Hematopoietic multipotent progenitor cell treated with erythropoietin and hydrocortisone succinate and interleukin-3 and kit ligand, for 6 days (in vitro differentiated cells): ENCODE measurements at places on chromosomes 16 and 17.
A peak's percentile ranks its signal among the peaks of the same experiment; 100 is the strongest.

GRCh38 chr16:9885876-9886275, 296.4 kb downstream of the GRIN2A start:
- DNase-seq = no peak

DNA sequence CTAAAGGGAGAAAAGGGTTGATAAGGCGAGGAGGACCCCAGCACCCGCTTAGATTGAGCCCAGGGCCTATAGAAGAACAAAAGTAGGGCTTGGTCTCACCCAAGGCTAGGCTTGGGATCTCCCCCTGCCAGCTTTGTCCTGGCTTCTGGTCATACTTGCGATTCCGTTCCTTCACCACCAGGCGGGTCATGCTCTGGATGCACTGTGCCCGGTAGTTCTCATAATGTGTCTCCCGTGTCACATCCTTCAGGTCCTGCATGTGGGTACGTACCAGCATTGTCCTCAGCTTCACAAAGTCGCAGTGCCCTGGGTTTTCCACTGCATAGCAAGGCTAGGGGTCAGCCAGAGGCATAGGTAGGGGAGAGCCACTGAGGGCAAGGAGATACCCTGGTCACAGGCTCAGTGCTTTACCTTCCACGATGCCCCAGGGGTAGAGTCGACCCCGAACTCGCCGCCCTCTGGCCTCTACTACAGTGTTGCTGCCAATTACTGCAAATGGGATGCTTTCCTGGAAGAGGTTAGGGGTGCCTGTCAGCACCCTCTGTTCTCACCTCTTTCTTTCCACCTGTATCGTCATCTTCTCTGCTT, 6.5 kb upstream of the MTMR4 start:
- DNase-seq = peak; percentile 74

GRCh38 chr16:68356249-68356918, 45.6 kb downstream of the PRMT7 start:
- DNase-seq = peak; percentile 80

GRCh38 chr17:34178092-34178491, 77.0 kb upstream of the CCL2 start:
- DNase-seq = no peak

- DNase-seq = peak; percentile 36
Measured at GRCh38 chr16:12113523-12114345, 137.2 kb downstream of the SNX29 start.

DNA sequence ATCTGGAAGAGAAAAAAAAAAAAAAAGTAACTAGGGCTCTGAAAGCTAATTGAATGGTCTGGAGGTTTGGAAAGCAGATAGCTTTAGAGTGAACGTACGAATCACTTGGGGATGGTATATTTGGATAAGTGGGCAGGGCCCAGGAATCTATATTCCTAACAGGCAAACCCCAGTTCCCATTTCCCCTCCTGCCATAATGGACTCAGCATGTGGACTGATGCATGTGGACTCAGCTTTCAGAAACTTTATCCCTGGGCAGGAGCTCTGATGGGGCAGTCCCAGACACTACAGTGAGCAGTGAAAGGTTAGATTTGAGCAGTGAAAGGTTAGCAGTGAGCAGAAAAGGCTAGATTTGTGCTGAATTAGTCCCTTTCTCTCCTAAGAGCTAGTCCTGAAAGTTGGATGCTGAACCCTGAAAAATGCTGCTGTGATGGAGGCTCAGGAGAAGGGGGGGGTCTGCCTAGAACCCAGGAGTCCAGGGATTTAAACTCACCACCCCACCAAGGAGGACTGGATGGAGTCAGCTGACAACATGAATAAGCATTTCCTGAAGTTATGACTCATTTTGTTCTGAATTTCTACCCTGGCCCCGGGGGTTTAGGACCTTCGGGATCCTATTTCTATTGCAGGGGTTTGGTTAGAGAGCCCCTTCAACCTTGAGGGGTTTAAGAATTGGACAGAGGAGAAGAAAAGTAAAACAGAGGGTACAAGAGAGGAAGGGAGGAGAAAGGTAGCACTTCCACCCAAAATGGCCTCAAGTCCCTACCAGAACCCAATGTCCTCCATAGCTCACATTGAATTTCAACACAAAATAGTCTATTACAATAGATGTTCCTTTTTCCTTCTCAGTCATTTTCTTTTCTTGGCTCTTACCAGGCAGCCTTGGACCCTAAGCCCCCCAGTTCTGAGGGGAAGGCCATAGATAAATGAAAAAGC, 10.3 kb upstream of the FZD2 start:
- no peak for DNase-seq

DNA sequence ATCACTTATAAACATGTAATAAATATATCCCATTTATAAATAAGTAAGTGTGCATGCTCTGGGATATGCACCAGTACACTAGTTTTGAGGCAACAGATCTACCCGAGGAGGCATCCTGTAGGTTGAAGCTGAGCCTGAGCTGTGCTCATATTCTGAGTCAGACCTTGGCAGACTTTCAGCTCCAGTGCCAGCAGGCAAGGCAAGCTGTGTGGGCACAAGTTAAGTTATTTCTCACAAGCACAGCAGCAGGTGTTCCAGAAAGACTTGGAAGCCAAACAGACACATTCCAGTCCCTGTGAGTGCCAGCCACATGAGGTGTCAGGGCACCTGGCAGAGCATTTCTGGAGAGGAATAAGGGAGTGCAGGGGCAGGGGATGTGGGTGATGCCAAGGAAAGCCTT, 1.3 kb upstream of the CLEC19A start:
- no peak for DNase-seq

DNA sequence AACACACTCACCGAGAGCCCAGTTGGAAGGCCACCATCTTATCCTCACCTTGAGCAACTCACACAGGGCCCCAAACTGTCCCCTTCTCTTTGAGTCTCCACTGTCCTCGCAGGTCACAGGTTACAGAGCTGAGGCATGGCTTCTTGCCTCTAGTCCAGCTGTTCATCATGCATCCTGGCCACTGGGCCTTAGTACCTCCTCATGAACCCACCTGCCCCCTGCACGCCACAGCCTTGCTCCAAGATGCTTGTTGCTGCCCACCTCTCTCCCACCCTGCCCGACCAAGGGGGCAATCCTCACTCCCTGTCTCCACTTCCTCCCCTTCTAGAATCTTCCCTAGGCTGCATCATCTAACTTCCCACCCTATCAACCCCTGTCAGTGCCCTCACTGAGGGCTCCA, 17.1 kb downstream of the CDH5 start:
- DNase-seq = no peak

DNA sequence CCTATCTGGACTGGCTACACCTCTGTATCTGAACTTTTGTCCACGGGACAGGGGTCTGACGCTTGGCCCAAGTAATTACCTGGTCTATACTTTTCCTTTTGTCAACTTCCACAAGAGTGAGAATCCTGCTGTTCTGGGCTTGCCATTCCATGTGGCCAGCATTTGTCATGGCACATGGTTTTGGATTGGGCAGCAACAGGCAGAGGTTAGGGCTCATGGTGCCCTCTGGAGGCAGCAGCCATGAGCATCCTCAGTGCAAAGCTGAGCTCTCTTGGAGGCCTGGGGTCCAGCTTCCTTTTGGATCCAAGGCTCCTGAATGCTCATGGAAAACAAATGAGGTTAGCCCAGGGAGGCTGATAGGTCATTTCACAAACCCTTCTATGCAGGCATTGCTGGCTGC, 7.5 kb upstream of the EDC4 start:
- peak; percentile 75 for DNase-seq

- DNase-seq = no peak
Measured at GRCh38 chr17:60557805-60558204, 31.8 kb upstream of the APPBP2 start.

- DNase-seq = no peak
Measured at GRCh38 chr16:47247690-47248089, 103.9 kb upstream of the NETO2 start.

DNA sequence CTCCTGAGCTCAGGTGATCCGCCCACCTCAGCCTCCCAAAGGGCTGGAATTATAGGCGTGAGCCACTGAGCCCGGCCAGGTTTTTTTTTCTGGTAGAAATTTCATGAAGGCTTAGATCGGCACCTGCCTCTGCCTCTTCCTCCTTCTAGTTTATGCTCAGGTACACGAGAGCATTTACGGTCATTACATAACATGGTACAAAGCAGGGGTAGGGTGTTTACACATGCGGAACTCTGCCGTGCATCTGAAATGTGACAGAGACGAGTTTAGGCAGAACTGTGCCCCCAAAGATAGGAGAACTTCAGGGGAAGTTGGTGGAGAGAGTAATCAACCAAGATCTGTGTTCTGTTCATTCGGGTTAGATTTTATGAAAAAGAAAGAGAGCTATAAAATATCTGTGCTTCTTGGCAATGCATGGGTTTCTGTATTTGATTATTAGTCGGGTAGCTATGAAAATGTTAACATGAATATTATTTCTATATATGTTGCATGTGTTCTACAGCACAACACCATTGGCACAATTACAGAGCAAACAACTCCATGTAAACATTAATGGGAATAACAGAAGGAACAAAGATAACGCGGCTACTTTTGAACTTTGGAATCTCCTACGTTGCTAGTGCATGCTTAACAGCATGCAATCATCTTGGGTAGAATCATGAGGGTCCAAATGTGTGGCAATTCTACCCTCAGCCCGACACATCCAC, 23.5 kb upstream of the MAP2K6 start:
- DNase-seq = no peak

DNA sequence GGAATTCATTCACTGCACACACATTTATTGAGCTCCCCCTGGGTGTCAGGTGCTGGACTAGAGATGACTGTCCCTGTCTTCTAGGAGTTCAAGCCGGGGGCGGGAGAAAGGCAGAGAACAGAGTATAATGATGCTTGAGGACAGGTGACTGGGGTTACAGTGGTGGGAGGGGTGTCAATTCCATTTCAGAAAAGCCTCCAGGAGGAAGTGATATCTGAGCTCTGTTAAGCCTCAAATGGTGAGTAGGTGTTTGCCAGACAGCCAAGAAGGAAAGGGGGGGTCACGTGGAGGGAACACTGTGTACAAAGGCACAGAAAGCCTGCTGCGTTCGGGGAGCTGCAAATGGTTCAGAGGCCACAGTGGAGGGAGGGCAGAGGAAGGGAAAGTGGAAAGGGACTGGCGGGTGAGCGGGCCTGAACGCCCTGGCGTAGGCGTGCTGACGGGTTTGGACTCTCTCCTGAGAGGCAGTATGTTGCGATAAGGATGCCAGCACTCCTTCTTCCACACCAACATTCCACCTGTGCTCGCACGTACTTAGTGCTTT, 9.7 kb upstream of the NXPH3 start:
- peak; percentile 17 for DNase-seq

GRCh38 chr17:4583782-4584100, 588 bp upstream of the SMTNL2 start:
- DNase-seq = peak; percentile 71
